ENCODE measurements at places on chromosomes 7 and 10.

GRCh38 chr7:28862595-28863272 is 95.4 kb downstream of the TRIL start:
- peak; percentile 4 for DNase-seq

GRCh38 chr7:155857141-155857540 is 44.9 kb upstream of the SHH start:
- no peak for DNase-seq

GRCh38 chr7:79668292-79668691 is 214.8 kb upstream of the MAGI2 start:
- peak; percentile 13 for DNase-seq

GRCh38 chr7:139731802-139732470 is 45.9 kb downstream of the HIPK2 start:
- DNase-seq: peak; percentile 71

DNA sequence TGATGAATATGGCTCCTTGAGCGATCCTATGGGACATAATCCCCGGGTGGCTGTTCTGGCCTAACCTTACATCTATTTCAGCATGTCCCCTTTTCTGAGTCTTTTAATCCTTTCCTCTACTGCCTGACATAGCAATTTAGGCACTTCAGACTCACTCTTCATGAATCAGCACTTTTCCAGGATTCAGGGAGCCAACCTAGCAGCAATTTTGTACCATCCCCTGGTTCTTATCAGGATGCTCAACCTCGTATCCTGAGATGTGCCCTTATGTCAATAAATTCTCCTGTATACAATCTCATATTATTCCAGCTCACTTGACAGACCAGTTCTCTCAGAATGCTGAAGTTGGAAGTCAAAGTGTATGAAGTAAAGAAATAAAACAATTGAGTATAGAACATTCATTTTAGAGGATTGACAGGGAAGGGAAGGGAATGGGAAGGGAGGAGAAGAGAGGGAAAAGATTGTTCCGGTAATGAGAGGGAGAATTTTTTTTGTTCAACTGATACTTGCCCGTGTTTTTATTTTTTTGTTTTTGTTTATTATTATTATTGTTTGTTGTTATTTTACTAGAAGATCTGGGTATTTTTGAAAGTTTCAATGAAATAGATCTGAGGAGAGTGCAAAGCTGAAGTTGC is 8.2 kb upstream of the ZC3HAV1 start:
- DNase-seq: no peak

DNA sequence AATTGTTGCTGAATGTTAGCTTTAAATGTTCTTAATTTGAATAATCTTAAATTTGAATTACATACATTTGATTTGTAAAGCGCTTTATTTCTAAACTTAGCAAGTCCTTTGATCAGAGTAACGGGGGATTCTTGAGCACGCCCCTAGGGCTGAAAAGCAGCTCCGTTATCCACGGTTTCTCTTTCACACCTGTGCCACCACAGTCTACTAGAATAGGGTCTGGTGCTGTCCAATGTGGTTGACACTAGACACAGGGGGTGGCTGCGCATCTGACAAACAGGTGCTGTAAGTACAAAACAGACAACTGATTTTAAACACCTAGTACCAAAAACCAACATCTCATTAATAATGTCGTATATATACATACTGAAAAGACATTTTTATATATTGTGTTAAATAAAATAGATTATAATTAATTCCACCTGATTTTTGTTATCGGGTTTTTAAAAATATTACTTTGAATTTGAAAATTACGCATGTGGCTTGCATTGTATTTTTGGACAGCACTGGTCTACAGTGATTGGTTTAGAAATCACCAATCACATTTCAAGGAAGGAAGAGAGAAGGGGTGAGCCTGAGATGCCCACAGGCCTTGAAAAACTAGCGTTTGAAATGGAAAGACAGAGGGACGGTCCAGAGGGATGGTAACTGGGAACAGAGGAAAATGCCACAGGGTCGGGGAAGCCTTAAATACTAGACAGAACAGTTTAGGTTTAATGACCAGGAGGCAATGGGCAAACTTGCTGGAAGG is 7.3 kb downstream of the SEPHS1 start:
- DNase-seq: no peak

GRCh38 chr10:121536310-121536913 is 61.8 kb downstream of the FGFR2 start:
- DNase-seq: peak; percentile 64

DNA sequence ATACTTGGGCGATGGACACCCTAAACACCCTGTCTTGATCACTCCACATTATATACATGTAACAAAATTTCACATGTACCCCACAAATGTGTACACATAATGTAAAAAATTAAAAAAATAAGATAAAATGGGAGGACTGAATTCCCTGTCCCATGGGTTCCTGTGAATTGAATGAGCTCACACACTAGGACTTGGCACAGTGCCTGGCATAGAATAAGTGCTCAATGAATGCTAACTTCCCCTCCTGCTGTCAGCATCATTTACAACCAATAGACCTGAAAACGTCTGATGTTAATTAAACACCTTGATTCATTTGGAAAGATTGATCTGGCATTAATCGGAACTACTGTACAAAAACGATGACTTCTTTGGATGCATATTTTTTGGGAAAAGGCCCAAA is 117.3 kb upstream of the ZNF438 start:
- DNase-seq: peak; percentile 47

- DNase-seq: no peak
Measured at GRCh38 chr7:152076940-152077933, 51.8 kb downstream of the GALNT11 start.

GRCh38 chr10:52751337-52751736 is 21.2 kb downstream of the MBL2 start:
- DNase-seq: no peak

- no peak for DNase-seq
Measured at GRCh38 chr7:130441408-130441869, 623 bp upstream of the CEP41 start.

GRCh38 chr7:40234046-40234445 is 99.2 kb downstream of the SUGCT start:
- DNase-seq: no peak

DNA sequence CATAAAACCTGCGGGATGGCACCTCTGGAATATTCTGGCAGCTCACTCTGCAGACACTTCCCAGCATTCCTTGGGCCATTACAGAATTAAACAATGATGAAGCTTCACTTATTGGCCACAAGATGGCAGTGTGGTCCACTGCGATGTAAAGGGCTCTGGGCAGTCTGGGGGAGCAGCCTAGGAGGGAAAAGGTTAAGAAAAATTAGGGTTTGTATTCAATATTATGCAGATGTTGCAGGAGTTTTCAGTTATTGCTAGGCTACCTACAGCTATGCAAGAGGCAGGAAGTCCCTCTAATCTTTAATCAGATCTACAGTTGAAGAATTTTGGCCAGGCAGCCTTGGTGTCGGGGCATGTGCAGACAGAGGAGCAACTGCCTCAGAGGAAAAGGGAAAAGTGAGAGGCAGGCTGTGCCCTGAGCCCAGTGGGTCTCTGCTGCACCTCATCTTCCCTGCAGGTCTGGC is 233.2 kb upstream of the PRSS1 start:
- peak; percentile 72 for DNase-seq

- peak; percentile 70 for DNase-seq
Measured at GRCh38 chr7:128703609-128704241, 31.6 kb downstream of the GARIN1A start.

- no peak for DNase-seq
Measured at GRCh38 chr10:22620929-22621328, 93.4 kb downstream of the PIP4K2A start.

DNA sequence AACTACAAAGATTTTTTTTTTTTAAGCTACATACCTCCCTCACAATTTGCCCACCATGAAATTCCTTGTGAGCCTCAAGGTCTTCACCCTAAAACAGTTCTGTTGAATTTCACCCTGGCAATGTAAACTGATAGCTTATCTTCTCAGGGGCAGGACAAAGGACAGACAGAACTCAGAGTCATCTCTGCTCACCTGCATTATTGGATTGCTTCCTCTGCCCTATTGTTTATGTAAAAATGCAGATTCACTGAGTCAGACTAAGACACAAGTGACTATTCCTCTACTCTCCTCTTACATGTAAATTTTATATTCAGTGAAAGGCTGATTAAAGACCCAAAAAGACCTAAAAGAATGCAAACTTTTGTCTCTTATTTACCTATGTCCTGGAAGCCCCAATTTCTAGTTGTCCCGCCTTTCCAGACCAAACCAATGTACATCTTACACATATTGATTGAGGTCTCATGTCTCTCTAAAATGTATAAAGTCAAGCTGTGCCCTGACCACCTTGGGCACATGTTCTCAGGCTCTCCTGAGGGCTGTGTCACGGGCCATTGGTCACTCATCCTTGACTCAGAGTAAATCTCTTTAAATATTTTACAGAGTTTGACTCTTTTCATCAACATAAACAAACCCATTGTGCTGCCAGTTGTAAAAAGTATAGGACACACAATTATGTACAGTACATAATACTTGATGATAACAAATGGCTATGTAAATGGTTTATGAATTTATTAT is 440.2 kb downstream of the HTR7 start:
- DNase-seq: no peak

DNA sequence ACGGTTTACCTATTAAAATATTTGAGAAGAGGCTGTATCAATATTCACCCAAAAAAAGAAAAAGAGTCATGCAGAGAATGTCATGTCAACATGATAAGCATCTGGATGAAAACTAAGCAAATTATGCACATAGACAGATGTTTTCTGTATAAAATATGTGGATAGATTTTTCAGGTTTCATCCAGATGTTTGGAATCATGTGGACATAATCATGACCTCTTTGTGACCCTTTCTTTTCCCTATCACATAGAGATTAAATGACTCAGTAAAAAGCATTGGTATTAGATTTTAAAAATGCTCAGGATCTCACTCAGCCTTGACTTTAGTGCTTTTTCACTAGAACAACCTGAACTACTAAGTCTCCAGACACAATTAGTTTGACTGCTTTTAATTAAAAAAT is 90.0 kb downstream of the FOXP2 start:
- DNase-seq: peak; percentile 9

DNA sequence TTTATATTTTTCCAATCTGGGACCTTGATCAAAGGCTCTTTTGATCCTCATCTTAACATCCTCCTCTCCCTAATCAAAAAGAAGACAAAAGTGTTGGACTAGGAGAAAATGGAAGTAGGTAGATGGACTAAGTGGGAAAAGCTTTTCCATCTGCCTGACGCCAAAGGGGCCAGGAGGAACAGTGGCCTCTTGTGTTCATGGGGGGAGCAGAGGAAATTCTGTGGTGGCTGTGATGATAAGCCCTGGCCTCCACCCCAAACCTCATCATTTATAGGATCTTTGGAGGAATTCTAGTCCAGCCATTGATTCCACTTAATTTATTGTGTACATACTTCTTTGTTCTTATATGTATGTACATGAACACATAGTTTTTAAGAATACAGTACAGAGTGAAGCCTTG is 21.7 kb downstream of the ZNF365 start:
- no peak for DNase-seq

DNA sequence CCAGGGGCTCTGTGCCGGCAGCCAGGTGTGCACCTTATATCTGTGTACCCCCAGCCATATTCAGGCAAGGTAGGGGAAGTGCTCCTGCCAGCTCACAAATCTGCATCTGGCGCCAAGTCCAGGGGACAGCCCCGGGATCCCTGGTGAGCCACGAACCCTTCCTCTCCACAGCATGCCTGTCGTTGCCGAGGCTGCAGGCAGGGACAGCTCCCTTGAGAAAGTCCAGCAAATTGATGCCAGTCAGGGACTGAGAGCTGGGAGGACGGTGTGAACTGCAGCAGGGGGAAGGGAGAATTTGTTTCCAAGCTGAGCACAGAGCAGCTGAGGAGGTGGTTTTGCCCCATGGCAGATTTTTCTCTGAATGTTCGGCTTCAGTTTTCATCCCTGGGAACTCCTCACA is 919 bp downstream of the PLA2G12B start:
- no peak for DNase-seq

DNA sequence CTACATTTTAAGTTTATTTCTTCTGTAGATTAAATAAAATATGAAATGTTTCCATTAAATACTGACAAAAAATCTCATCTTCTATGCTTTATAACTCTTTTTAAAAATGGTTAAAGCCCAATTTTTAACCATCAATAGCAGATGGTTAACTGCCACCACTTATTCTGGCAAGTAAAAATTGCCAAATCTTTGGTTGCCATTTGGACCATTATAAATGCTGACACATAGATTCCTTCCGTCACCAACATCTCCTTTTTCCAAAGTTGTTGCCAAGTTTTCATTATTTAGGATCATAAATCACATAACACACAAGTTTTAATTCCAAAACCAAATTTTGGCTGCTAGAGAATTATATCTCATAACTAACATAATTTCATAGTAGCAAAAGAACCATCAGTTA is 1614.3 kb downstream of the REEP3 start:
- no peak for DNase-seq

GRCh38 chr10:132723330-132723970 is 62.5 kb downstream of the NKX6-2 start:
- no peak for DNase-seq

- DNase-seq: no peak
Measured at GRCh38 chr7:110885474-110885873, 205.5 kb upstream of the LRRN3 start.

DNA sequence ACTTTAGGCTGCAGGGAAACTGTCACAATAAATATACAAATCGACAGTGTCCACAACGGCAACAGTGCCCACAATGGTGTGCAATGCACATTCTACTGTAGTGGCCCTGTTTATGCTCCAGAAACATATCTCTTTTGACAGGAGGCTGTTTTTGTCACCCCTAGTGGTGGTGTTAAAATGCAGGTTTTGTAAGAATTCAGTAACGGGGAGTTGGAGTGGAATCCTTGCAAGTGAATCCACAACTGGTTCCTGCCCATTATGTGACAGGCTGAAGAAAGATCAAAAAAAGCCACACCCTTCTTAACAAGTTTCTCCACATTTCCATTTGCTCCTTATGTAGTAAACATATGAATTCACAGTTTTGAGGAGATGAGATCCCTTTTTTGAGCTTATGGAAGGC is 58.5 kb downstream of the BEND7 start:
- no peak for DNase-seq

GRCh38 chr10:129170812-129171211 is 296.2 kb upstream of the MGMT start:
- no peak for DNase-seq

DNA sequence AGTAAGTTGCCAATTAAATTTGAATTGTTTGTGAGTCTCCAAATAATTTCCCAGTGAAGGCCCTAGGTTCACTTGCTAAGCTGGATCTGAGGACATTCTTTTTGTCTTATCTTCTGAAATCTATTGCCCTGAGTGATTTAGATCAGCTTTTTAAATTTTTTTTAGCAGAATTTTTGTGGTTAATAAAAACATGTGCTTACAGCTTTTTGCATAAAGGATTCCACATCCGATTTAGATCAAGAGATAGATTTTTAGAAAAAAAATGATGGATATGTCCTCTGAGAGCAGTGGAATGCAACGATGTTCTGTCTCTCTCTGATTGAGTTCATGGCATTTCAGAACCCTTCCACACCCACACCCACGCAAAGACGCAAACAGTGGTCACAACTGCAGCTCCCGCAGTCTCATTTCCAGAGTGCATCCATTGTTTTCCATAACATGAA is 358.8 kb downstream of the SUGCT start:
- DNase-seq: peak; percentile 94

All from fibroblast of skin of abdomen (primary cell).